ENCODE measurements at places on chromosomes 4 and X.

GRCh38 chrX:44952329-44953027 lies 79.5 kb downstream of the KDM6A start:
- DNase-seq = no peak

DNA sequence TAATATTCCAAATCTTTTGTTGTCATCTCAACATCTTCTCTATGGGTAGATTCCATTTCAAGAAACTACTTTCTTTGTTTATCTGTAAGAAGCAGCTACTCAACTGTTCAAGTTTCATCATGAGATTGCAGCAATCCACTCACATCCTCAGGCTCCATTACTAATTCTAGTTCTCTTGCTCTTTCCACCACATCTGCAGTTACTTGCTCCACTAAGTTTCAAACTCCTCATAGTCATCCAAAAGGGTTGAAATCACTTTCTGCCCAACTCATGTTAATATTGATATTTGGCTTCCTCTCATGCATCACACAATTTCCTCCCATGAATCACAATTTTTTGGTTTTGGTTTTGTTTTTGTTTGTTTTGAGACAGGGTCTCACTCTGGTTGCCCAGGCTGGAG lies 35.7 kb downstream of the ADH5 start:
- no peak for DNase-seq

DNA sequence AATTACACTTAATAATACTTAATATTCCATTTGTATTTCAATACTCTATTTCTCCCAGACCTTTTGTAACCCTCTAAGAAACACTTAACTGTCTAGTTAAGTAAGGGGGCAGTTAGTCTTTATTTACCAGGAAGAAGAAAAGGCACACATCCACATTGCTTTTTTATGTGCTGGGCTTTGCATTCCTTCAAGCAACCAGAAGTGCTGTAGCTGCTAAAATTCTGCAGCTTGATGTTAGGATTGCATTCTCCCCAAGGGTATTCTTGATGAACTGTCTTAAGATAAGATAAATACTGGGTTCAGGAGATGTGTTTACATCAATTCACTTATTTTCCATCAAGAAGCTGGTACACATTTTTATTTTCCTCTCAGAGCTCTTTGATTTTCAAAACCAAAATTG lies 24.0 kb downstream of the ASIC5 start:
- no peak for DNase-seq

- DNase-seq = no peak
Measured at GRCh38 chr4:20378181-20378580, 126.5 kb downstream of the SLIT2 start.

DNA sequence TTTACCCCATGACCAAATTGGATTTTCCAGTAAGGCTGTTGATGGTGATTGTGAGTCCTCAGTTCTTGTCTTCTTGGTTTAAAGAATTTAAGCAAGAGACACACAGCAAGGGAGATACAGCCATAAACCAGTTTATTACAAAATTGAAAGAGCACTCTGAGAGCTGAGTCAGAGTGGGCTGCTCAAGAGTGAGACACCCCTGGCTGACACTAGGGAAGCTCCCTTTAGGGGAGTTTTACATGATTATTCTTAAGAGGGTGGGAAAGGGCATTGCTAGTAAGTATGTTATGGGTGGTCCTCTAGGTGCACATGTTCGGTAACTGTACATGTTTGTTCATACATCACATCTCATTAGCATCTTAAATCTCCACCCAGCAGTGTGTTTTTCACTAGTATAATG lies 18.8 kb upstream of the ZNF81 start:
- no peak for DNase-seq

- no peak for DNase-seq
Measured at GRCh38 chrX:115333446-115333845, 43.9 kb downstream of the LUZP4 start.

- peak; percentile 25 for DNase-seq
Measured at GRCh38 chr4:165331359-165331758, 3.9 kb downstream of the MSMO1 start.

DNA sequence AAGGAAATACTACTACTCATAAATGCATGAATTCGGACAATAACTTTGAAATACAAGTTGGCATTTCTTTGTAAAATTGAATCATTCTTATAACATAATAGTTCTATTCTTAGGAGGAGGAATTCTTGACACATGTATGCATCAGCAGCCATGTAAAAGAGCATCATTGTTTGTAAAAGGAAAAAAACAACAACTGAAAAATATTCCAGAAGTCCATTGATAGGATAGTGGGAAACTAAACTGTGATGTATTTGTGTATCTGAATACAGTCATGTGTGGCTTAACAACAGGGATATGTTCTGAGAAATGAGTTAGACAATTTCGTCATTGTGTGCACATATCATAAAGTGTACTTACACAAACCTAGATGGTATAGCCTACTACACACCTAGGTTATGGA lies 102.0 kb upstream of the SH3RF1 start:
- no peak for DNase-seq

DNA sequence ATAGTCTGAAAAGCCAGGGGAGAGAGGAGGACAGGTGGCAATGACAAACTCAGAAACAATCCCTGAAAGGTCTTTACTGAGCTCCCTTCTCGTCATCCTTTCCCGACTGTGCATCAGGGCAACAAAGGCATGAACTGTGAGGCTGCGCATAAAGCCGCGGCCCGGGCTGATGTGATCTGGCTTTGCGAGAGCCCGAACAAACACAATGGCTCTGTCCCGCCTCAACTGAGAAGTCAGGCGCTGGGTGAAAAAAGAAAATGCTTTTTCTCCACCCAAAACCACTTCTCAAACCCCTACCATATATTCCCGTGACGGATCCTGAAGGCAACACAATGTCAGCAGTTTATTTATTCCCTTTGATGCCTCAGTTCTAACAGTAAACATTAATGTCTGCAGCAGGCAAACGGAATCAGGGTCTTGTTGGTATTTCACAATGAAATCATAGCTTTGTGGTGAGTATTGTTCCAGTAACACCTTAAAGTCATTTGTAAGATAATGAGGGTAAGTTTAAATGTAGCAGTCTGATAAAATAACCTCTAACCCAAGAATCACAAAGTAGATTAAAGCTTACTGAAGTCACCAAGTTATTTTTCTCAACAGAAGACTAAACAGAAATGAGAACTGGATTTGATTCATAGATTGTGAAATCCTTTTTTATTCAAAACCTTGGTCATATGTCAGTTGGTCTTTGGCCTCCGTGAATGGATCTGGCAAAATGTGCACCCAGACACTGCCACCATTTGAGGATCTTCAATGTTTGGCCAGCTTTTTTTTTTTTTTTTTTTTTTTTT lies 67.4 kb downstream of the APBB2 start:
- DNase-seq = no peak

DNA sequence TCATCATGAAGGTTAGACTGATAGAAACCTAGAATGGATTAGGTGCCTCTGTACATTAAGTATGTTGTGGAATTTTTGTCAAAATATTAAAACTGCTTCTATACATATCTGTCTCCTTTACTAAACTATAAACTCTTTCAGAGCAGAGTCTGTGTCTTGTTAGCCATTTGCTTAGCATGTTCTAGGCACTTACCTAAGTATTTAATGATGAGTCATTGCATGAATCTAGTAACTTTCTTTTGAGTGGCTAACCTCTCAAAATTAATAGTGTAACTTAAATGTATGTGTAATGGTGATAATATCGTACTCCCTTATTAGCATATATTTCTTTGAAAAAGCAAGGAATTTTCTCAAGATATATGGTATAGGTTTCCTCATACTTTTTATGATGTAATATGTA lies 57.8 kb downstream of the RAP1GDS1 start:
- no peak for DNase-seq

- no peak for DNase-seq
Measured at GRCh38 chr4:11149612-11150259, 279.0 kb downstream of the HS3ST1 start.

GRCh38 chr4:140645614-140646412 lies 77.1 kb upstream of the UCP1 start:
- no peak for DNase-seq

- peak; percentile 2 for DNase-seq
Measured at GRCh38 chrX:45322382-45322781, 121.7 kb upstream of the DIPK2B start.

DNA sequence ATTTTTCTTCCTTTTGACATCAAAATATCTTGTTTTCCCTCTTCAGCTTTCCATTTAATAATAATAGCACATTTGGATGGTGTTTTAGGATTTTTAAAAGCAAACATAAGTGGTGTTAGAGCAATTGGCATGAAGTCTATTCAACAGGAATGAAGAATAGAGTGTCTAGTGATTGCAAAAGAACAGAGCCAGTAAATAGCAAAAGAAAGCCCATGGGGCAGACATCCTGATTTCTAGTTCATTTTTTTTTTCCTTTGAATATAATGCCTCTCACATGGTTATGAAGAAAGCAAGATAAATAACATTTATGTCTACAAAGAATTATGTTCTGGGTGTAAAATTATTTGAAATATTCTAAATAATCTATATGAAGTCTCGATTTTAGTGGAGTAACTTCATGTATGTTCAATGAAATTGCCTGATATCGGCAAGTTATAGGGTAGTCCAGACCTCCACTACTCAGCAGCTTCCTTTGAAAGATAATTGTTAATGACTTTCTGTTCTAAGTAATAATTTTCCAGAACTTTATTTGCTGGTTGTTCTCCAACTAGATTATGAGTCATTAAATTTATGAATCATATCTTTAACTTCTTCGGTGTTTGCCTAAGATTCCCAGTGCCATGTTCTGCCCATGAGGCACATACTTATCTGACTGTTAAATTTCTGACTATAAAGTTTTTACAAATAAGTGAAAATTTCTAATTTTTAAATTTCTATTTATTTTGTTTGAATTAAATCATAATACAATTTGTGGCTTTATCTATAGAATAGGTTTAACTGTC lies 587.9 kb downstream of the TLL1 start:
- no peak for DNase-seq

DNA sequence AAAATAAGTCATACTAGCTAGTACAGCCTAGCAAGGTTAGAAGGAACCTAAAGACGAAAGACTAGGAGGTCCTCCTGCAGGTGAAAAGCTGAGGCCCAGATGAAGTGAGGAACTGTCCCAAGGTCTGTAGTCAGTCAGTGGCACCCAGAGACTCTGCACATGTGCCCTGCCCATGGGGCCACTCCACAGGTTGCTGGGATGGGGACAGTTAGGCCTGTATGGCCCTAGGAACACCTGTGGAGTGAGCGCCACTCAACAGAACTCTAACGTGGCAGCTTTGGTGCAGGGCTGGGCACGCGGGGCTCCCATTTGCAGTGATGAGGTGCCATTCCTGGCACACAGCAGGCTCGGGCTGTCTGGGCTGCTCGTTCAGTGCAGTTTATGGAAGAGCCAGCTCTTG lies 14.8 kb downstream of the ZNF185 start:
- no peak for DNase-seq

DNA sequence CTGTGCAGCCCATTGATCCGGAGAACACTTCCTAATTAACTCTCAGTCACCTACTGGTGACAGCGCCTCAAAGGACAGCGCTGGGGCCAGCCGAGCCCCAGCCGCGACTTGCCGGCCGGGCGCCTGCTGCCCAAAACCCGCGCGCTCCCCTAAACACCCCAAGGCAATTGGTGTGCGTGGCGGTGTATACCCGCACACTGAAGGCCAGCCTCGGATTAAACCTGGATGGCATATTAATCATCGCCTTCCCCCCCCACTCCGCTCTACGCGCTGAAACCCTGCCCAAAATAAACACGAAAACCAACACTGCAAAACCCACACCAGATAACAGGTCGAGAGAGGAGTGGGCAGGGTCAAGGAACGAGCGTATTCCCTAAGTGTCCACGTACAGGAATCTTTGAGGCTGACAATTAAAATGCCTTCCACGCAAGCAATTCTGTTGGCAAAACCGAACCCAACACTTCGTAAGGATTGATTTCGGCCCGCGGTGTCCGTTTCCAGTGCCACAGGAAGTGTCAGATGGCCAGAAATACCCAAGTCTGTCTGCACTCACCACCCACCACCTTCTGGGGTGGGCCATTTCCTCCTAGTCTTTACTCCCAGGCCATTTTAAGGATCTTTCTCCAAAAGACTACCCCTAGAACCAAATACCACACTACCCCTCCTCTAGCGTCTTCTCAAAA lies 2.7 kb downstream of the BCOR start:
- no peak for DNase-seq

DNA sequence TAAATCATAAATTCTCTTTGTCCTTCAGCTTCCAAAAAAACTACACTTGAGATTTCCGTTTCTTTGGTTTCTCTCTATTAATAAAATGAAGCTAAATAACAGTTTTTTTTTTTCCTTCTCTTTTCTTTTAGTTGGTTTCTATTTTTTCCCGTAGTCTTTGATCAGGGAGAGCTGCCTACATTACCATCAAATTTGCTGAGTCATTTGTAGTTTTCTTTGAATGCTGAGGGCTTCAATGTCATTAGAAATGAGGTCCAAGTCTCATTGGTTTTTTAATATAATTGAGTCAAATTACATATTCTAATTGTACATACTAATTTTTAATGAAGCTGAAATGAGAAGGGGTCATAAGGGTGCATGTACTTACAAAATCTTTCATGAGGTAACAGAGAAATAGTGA lies 550.2 kb downstream of the GBA3 start:
- DNase-seq = no peak

DNA sequence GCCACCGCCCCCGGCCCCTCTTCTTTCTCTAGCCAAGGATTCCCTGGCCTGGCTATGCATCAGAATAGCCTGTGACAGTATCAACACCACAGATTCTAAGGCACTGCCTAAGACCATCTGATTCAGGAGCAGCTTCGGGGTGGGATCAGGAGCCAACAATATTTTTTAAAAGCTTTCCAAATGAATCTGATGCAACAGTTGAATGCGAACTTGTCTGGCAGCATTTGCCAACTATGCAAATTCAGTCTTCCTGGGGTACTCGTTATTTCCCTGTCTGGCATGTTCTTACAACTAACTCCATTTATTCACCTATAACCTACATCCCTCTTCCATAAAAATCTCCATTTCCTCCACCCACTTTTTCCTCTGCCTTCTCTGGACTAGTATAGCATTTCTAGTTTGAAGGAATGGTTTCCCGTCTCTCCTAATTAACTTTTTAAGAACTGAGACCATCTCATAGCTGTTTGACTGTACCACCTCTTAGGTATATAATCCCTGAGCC lies 36.2 kb upstream of the UGDH start:
- no peak for DNase-seq

DNA sequence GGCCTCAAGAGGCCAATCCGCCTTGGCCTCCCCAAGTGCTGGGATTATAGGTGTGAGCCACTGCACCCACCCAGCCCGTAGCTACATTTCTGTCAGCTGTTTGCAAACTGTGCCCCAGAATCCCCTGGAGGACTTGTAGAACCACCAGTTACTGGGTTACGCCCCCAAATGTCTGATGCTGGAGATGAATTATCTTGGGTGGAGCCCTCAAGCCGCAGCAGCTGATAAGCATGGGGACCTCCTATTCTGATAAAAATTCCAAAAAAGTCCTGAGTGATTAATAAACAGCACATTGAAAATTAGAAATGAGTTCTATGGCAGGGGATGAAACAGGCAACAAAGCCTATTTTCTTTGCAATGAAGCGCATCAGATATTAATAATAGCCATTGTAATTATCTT lies 105.0 kb downstream of the PTTG2 start:
- DNase-seq = no peak

DNA sequence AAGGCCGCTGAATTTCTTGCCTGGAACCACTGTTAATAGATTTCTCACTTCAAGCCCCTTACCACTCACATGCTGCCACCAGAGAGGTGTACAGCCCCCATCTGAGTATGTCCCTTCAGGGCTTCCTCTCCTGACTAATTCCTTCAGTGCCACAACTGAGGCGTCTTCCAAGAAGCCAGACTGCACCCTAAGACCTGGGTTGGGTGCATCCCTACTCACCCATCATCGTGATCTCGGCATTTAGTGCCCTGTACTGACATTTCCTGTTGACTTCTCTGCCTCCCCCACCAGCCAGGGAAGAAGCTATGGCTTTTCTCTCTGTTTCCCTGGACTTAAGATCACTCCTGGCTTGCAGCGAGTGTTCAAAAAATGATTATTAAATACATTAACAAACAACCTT lies 40.4 kb upstream of the MAP3K15 start:
- DNase-seq = no peak
